ENCODE measurements at places on chromosomes 2 and 18.

DNA sequence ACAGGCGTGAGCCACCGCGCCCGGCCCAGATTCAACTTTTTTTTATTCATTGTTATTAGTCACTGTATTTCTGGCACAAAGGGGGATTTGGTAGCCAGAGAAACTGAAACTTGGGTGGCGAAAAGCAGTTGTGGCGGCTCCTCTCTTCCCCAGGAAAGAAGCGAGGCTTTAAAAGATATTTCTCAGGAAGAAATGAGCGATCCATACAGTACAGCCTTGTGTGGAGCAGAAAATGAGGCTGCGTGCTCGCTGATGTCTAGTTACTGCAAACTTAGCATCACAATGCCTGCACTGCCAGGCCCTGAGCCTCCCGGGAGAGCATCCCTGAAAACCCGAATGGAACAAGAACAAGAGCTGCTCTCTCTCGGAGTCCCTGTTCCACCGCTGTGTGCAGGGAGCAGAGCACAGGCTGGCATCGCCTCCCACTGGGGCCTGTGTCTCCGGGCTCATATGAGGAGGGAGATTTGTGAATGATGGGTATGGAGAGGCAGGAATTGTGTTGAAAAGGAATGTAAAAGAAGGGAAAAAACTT is 234.0 kb downstream of the ZNF516 start:
- no peak for DNase-seq

DNA sequence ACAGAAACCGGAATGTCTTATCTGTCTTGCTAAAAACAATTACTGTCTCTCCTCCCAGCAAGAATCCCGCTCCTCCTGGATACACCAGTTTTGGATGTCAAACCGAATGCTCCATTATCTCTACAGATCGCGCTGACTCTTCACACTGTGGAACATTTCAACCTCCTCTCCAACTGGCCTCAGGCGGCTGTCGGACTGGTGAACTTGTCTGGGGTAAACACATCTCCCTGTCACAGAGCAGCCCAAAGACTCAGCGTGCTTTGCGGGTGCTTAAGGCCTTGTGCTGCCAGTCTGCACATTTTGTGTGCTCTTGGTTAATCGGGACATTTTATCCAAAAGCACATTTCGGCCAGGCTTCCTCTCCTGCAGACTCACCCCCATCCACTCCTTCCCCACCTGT is 173.1 kb downstream of the ICOS start:
- DNase-seq = no peak

- no peak for DNase-seq
Observed at GRCh38 chr2:168465594-168465993, 9.5 kb downstream of the CERS6 start.

DNA sequence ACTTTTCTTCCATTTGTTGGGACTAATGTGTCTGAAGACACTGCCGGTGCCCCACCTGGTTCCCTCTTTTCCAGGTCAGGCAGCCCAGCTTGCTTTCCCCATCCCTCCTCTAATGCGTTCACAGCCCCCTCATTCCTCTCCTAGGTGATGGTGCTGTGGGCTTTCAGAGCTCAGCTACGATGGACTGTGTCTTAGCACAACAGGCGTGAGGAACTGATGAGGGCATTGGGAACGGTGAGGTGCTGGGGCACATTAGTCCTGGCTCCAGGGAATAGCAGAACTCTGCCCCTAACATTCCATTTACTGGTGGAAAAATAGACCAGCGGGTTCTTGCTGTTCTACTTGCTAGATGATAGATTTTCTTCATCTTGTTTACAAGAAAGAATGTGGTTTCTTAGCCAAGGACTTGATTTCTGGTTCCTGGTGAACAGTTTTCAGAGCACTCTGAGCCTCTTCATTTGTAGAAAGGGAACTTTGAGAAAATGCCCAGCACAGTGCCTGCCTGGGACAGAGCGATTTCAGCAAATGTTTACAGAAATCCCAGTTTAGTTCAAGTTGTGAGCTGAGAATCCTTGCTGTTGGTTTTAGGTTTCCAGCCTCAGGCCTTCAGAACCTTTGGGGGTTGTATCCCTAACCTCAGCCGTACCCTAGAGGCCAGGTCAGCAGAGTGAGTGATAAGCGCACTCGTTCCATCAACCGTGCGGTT is 42.5 kb downstream of the LDLRAD4 start:
- DNase-seq = no peak

GRCh38 chr2:231396058-231396821 is 730 bp downstream of the B3GNT7 start:
- DNase-seq = no peak

DNA sequence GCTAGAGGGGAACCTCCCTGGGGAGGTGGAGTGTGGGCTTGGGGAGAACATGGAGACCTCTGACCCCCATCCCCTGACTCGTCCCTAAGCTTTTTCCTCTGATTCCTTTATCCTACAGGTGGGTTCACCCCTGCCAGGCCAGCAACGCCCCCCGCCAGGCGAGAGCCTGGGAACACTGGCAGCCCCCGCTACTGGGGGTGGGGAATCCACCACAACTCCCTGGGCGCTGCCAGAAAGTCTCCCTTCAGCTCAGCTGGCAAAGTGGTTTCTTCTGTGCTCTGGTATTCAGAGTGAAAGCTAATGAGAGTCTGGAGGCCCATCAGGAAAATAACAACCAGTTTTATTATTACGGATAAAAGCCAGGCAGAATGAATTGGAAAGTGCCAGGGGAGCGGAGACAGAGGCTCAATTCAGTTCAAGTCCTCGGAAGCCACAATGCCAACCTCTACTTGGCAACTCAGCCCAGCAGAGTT is 2.8 kb downstream of the DIPK1C start:
- no peak for DNase-seq

DNA sequence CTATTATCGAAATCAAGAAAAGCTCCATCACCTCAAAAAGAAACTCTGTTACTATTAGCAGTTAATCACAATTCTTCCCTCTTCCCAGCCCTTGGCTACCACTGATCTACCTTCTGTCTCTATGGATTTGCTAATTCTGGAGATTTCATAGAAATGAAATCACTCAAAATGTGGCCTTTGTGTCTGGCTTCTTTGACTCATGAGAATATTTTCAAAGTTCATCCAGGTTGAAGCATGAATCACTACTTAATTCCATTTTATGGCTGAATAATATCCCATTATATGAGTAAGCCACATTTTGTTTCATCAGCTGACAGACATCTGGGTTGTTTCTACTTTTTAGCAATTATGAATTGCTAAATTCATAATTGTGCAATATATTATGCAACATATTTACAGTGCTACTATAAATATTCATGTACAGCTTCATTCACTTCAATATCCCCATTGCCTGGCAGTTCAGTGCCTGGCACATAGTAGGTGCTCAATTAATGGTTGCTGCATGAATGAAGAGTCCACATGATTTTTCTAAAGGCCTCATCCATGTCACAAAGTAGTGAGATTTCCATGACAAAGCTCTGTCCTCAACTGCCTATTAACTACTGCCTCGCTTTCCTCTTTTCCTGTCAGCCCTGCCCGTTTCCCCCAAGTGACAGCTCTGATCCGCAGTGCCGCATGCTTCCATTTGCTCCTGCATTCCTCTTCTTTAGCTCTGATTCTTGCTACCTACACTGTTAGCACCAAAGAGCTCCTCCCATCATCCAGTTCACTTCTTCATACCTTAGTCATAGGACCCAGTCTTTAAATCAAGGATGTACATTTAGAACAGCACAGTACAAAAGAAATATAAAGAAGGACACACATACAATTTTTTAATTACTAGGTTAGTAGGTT is 32.8 kb downstream of the CCDC93 start:
- no peak for DNase-seq

Data from activated gamma-delta T cell treated with anti-CD3 and anti-CD28 coated beads, Interleukin-2, amount 50 U/mL, for 16 hours (primary cell).